Motor neuron (in vitro differentiated cells): ENCODE measurements at places on chromosomes 12 and 14. TPM values are rescaled to one million over a fixed set of nuclear protein-coding genes. Genes with fewer than 3 reads are reported as not detected.

METTL17 gene
- total RNA-seq, result 119 TPM in 2 replicates

CD163L1 gene
- total RNA-seq, result 166 and 171 TPM in 2 replicates

TBX5 gene
- 0.38 and 0.46 TPM in 2 replicates for total RNA-seq

CEP128 gene
- total RNA-seq, result 4.0 and 5.2 TPM in 2 replicates

OTUB2 gene
- 5.3 and 5.5 TPM in 2 replicates for total RNA-seq

EGLN3 gene
- total RNA-seq, result 5.8 and 6.6 TPM in 2 replicates

- no peak for ATAC-seq
These were observed 48.6 kb downstream of the CACNA1C start for GRCh38 chr12:2101359-2101758.

- no peak for ATAC-seq
These were observed 99.6 kb downstream of the ANO6 start for GRCh38 chr12:45315462-45315861.

DNA sequence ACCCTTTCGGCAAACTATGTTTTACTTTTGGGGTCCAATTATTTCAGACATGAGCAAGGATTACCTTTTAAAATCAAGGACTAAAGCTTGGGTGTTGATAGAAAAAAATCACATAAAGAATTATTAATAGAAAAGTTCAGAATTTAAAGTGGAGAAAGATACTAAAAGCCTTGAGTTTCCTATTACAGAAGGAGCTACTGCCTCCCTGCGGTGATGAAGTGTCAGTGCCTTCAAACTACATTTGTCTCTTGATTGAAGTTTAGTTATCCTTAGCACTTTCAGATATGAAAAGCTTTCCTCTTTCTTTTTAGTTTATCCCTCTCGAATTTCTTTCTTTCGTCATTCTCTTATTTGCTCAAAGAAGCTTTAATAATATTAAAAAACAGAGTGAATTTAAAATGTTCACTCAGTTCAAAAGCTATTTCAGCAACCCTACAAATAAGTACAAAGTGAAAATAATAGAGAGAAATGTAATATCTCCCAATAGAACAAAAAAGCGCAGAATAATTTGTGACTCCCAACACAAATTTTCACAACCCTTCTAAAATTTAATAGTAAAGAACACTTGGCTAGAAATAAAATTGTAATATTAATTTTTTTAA lies 87.6 kb downstream of the SEC23A start:
- no peak for ATAC-seq

DNA sequence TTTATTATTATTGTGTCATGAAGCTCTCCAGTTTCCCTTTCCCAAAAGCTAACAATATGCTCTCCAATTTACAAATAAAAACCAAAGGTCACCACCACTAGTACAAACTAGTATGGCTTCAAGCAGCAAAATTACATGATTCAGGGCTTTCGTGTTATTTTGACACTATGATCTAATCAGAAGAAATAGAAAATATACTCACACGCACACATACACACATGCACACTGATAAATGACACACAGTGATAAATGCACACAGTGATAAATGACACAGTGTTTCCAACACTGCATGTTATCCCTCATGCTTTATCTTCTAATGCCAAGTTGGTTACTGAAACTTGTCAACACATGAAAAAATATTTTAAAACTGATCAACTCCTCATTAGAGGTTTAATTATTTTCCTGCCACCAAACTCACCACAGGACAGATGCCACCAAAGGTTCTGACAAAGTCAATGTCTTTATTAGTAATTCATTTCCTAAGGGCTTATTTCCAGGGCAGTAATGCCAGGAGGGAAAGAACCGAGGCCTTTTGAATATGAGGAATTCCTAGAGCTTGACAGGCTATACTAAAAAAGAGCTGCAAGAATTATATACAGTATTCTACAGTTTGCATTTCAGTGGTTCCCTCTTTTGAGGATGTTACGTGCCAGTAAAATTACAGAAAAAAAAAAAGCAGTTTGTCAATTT lies 82.4 kb downstream of the PPP2R5E start:
- peak; percentile 91 for ATAC-seq

DNA sequence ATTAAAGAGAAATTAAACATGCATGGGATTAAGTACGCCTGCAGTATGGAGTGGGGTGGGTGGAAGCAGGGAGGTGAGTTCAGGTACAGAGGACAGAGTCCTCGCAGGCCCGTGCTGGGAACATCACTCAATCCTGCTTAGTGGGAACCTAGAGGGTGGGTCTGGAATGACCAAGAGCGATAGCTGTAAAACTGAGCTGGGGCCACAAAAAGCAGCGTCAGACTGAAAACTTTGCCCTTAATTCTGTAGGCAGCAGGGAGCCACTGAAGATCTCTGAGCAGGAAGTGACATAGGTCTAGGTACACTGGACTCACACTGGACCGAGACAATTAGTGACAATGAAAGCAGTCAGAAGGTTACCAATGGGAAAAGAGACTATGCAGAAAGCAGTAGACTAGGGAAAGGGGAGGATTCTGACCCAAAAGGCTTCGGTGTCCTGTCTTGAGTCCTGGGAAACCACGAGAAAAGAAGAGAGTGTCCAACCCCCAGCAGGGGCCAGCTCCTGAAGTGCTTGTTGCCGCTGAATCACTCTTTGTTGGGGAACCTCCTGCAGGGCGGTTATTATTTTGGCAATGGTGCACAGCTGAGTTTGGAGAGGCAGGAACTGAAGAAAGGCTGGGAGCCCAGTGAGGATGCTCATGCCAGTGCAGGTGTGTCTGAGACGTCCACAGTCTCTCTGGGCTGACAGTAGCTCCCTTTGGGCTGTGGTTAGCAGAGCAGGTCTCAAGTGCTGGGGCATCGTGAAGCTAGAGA lies 97.4 kb downstream of the PLXNC1 start:
- ATAC-seq, result no peak

GRCh38 chr14:96263347-96264199 lies 7.6 kb downstream of the BDKRB1 start:
- no peak for ATAC-seq

- ATAC-seq, result peak; percentile 48
These were observed 69.8 kb upstream of the PYGL start for GRCh38 chr14:51014086-51014485.
